NCI-H1105 treated with DMSO at 0.1 percent for 48 hours (cell line): ENCODE measurements at places on chromosomes 13 and 19.
A peak's percentile ranks its signal among the peaks of the same experiment; 100 is the strongest.

GRCh38 chr19:4728871-4729270, 5.2 kb upstream of the DPP9 start:
- DNase-seq, result no peak

- no peak for DNase-seq
Measured at GRCh38 chr13:112182846-112183531, 116.0 kb downstream of the SOX1 start.

- DNase-seq, result no peak
Measured at GRCh38 chr19:35363001-35363590, 4.8 kb downstream of the FFAR3 start.

GRCh38 chr13:97223037-97223710, 1.0 kb downstream of the MBNL2 start:
- peak; percentile 89 for DNase-seq

DNA sequence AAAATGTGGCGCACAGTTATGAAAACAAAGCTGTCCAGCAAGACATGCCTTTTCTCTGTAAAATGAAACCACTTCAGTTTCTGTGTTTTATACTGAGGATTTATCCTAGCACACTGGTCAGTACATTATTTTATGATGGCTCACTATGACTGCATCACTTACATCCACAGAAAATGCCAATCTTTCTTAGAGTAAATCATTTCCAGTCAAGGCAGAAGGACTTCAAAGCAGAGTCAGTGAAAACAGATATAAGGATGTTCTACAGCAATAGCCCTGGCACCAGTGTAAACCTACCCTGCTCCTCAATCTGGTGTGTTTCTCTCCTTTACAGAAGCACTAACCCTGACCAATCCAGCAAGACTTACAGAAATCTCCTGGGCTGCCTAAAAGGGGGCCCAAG, 473.5 kb downstream of the GPC6 start:
- no peak for DNase-seq

DNA sequence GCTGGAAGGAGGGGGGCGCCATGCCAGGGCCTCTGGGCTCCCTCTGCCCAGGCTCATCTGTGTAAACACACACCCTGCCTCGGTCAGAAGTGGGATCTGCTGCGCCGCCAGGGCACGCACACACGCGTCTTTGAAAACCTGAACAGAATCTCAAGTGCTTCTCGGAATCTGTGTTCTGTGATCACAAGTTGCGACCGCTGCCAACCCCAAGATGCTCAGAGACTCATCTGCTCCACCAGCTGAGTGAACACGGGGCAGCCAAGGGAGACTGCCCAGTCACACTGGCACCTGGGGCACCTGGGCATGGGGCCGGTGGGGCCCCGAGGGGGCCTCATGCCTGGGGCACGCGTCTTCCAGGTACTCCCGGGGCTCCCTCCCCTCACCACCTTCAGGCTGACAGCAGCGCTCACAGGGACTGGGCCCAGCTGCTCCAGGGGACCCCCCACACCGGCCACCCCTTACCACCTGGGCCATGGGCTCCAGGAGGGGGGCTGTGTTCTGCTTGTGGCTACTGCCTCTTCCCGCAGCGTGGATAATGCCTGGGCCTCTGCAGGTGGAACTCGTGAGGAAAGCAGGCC, 59.0 kb downstream of the KLF2 start:
- no peak for DNase-seq

GRCh38 chr13:48502601-48503319, 30.1 kb downstream of the RCBTB2 start:
- DNase-seq, result no peak

GRCh38 chr19:30116984-30117555, 175.0 kb downstream of the URI1 start:
- DNase-seq, result no peak

DNA sequence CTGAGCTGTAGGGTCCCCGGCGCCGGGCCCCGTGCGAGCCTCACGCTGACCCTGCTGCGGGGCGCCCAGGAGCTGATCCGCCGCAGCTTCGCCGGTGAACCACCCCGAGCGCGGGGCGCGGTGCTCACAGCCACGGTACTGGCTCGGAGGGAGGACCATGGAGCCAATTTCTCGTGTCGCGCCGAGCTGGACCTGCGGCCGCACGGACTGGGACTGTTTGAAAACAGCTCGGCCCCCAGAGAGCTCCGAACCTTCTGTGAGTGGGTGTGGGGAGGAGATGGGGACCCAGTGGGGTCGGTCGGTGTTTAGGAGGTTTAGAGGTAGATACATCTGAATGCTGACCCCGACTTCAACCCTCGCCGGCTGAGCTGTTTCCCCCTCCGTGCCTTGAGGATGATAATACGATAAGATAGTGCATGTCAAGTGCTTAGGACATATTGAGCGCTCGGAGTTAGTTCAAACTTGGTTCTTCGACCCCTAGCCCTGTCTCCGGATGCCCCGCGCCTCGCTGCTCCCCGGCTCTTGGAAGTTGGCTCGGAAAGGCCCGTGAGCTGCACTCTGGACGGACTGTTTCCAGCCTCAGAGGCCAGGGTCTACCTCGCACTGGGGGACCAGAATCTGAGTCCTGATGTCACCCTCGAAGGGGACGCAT, 1.9 kb downstream of the ICAM5 start:
- DNase-seq, result no peak

GRCh38 chr19:4365791-4366665, 22.7 kb downstream of the MPND start:
- DNase-seq, result no peak

GRCh38 chr13:114067886-114068651, 64.4 kb downstream of the RASA3 start:
- DNase-seq, result no peak

- no peak for DNase-seq
Measured at GRCh38 chr13:44692173-44692713, 116.1 kb upstream of the TSC22D1 start.

DNA sequence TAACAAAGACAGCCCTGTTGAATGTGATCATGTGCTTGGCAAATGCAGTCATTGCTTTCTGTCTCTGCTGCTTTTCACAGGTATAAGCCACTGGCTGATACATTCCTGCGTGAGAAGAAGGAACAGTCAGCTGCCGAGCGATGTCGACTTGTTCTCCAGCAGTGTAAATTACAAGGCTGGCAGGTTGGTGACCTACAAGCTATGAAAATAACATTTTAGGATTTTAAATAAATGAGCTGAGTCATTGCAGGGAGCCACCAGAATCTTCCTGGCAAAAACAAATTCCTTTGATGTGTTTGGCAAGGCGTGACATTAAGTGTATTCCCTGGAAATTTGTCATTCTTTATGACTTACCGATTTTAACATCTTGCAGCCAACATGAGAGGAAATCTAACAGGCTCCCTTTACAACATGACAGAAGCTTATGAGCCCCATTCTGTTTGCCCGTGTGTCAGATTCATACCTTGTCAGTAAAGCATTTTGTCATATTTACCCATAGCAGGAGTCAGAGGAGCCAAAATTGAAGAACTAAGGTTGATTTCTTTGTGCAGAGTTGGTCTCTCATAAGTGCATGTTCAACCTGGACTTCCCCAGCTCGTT, 471.4 kb downstream of the MYO16 start:
- DNase-seq, result no peak

- DNase-seq, result no peak
Measured at GRCh38 chr13:32039056-32039455, 7.5 kb downstream of the FRY start.

DNA sequence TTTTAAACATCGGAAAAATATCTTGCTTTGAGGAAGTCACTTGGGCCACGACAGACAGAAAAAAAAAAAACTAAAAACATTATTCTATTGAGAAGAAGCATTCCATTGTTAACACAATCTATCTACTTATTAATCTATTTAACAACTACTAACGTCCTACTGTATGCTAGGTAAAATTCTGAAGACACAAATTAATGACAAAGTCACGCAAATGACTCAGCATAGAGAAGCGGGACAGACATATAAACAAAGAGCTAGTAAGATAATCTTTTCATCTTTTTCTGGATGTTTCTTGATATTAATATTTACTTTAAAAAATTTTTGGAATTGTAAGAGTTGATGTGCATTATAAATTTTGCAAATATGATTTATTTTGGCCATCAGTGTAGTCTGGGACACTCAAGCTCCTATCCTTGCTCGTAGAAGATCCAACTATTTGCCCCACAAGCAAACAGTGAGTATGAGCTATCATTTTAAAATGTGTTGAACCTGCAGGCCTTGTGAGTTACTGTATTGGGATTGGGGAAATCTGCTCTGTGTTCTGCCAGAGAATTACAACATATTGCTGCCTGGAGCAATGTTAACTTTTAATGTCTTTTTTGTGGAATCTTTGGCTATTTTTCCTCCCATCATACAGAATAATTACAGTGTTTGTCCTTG, 109.1 kb downstream of the PCDH9 start:
- DNase-seq, result no peak

- DNase-seq, result no peak
Measured at GRCh38 chr13:22220151-22221135, 549.6 kb downstream of the FGF9 start.

DNA sequence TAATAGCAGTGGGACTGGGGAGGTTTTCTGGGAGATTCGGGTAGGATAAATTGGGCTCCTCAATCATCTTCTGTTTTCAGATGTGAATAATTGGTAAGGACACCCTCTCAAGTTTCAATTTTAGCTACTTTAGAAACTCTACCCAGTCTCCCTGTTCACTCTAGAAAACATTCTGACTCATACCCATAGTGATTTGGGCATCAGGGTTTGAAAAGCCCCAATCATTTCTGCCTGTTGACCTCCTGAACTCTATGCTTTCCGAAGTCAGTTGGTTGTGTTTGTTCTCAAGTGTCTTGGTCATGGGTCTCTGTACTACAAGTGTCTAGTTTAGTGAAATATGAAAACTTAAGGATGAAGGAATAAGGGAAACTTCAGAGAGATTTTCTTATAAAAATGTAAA, 911.3 kb upstream of the GPC6 start:
- no peak for DNase-seq

DNA sequence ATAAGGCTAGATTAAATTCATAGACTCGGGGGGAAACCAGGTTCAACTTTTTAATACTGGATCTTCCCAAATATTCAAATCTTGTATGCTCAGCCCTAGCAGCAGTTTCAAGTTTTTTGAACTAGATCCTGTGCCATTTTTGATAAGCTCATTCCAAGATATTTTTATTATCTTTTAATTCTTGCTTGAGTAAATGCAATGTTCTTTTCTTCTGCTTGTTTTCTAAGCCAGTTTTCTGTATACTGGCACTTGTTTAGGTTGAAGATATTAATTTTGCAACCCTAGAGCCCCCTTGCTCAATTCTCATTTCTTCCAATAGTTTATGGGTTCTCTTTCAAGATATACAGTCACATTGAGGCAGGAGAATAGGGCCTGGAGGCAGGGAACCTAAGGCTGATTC, 13.1 kb upstream of the PNMA8C start:
- DNase-seq, result no peak

DNA sequence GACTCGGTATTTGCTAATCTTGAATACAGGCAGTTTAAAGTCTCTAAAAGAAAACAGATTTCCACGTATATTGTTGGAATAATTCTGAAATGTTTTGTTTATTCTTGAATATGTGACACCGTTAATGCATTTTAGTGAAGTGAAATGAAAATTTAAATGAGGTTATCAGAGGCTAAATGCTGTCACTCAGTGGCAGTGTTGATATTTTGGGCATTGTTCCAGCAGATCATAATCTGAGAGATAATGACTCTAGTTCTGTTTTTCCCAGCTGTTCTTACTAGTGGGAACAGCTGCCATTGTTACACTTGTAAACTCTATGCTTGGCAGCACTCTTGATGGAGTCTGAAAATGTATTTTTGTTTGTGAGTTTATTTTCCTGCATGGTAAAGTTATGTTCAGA, 365.6 kb upstream of the SLC10A2 start:
- peak; percentile 84 for DNase-seq

- DNase-seq, result no peak
Measured at GRCh38 chr19:43409415-43409814, 5.3 kb upstream of the TEX101 start.

GRCh38 chr13:71399631-71400215, 467.3 kb downstream of the DACH1 start:
- no peak for DNase-seq

GRCh38 chr13:33445476-33445875, 159.9 kb upstream of the STARD13 start:
- DNase-seq, result no peak

GRCh38 chr13:107203146-107203847, 635.4 kb upstream of the ARGLU1 start:
- no peak for DNase-seq

DNA sequence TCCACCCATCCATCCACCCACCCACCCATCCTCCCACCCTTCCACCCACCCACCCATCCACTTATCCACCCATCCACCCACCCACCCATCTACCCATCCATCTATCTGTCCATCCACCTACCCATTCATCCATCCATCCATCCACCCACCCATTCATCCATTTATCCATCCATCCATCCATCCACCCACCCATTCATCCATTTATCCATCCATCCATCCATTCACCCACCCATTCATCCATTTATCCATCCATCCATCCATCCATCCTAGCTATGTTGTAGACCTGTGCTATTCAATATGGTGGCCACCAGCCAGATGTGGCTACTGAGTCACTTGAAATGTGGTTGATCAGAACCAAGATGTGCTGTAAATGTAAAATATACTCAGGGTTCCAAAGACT, 5.1 kb downstream of the CAMSAP3 start:
- no peak for DNase-seq

- DNase-seq, result no peak
Measured at GRCh38 chr19:4061178-4061682, 5.5 kb downstream of the ZBTB7A start.

GRCh38 chr19:5448374-5448773, 6.8 kb upstream of the ZNRF4 start:
- peak; percentile 23 for DNase-seq

GRCh38 chr13:23411220-23411619, 22.3 kb downstream of the SACS start:
- DNase-seq, result no peak

- no peak for DNase-seq
Measured at GRCh38 chr19:20245309-20245708, 78.3 kb downstream of the ZNF486 start.

GRCh38 chr19:54248016-54248601, 5.5 kb upstream of the LILRA6 start:
- no peak for DNase-seq

- DNase-seq, result no peak
Measured at GRCh38 chr19:44747739-44748425, 626 bp upstream of the BCL3 start.

- DNase-seq, result no peak
Measured at GRCh38 chr19:22116760-22117159, 64.5 kb downstream of the ZNF257 start.

- DNase-seq, result no peak
Measured at GRCh38 chr19:33492951-33493350, 28.6 kb downstream of the PEPD start.

GRCh38 chr19:30307191-30307974, 64.8 kb upstream of the ZNF536 start:
- DNase-seq, result peak; percentile 82

DNA sequence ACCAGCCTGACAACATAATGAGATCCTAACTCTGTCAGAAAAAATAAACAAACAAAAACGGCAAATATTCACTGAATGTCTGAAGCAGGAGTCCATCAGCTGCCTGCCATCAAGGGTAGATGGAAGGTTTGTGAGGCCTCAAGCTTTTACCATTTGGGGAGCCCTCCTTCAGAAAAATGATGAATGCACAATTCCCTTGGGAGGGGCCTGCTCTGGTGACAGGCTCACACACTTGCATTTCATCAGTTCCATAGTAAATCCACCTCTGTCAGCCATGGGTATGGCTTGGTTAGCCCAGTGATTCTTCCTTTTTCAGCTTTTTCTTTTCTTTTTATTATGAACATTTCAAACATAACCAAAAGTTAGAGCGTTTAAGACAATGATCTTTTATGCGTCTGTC, 26.3 kb upstream of the KATNAL1 start:
- no peak for DNase-seq

GRCh38 chr13:76860706-76861105, 25.5 kb downstream of the KCTD12 start:
- no peak for DNase-seq

- peak; percentile 72 for DNase-seq
Measured at GRCh38 chr13:67224148-67224846, 5.8 kb downstream of the PCDH9 start.
